Stimulated activated CD4-positive, alpha-beta T cell treated with anti-CD3 and anti-CD28 coated beads, Interleukin-2, amount 100 ng/mL, for 24 hours (primary cell): ENCODE measurements at places on chromosomes 11 and 22.

DNA sequence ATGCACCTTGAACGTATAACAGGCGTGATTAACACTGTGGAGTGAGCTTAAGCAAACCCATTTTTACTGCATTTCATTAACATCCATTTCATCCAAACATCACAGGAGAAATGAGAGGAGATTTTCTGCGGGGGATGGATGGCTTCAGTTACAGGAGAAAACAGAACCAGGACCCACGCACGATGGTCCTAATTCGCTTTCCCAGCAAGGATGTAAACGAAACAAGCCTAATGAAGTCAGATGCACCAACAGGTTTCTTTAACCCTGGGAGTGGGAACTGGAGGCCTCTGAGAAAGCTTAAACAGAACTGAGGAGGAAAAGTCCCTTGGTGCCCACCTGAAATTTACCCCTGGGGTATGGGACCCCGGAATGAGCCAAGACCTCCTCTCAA is 2.7 kb downstream of the CADM1 start:
- no peak for DNase-seq

GRCh38 chr11:99351624-99352023 is 330.9 kb downstream of the CNTN5 start:
- no peak for DNase-seq

GRCh38 chr22:44362249-44363012 is 49.7 kb upstream of the SHISAL1 start:
- no peak for DNase-seq

DNA sequence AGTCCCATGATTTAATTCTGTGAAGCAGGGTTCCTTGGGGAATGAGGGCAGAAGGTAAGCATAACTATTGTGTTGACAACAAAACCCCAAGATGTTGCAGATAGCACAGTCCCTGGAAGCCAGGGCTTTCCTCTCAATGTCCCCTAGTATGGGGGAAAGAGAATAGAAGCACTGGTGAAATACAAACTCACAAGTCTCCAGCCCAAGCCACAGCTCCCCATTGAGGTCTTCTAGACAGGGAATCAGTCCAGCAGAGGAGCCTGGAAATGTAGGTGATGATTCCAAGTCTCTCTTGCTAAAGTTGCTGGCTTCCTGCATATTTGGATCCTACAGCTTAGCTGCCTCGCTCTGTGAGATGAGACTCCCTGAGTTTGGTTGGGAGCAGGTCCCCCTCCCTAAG is 31.7 kb upstream of the DRD2 start:
- DNase-seq, result no peak

DNA sequence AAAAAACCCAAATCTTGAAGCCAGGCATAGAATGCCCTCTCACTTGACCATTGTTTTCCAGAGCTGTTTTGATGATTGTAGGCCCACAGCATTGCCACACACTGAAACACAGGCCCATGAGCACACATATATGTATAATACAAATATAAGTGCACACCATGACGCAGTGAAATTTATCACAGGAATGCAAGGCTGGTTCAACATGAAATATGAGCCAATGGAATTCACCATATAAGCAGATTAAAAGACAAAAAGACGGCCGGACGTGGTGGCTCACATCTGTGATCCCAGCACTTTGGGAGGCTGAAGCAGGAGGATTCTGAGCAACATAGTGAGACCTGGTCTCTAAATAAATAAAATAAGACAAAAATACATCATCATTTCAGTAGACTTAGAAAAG is 9.4 kb upstream of the RNH1 start:
- DNase-seq, result no peak

DNA sequence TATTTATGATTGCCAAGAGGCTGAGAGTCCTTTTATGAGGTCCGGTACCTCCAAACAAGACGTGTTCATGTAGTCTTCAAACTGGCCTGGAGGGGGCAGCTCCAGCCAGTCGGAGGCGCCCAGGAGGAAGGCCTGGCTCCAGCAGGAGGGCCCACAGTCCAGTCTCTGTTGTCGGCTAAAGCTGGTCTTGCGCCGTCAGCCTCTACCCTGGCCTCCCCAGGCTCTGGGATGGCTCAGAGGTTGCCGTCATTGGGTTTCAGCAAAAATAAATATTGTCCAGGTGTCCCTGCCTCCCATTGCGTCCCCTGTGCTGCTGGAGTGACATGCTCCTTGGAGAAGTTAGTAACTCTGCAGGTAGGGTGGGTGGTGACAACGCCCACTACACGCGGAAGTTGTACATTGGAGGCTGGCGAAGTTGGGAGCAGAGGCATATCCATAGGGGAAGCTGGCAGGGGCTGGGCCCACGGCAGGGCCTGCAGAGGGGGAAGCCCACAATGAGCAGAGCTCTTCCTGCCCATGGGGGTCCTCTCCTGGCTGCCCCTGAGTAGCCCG is 1.0 kb upstream of the SLC25A1 start:
- peak; percentile 49 for DNase-seq

GRCh38 chr11:64743591-64744543 is at the start of gene RASGRP2:
Gene RASGRP2, minus strand, starts transcription at chr11:64744142. Its CDS starts 1,276 bp downstream, at chr11:64742866.
- peak; percentile 82 for DNase-seq

DNA sequence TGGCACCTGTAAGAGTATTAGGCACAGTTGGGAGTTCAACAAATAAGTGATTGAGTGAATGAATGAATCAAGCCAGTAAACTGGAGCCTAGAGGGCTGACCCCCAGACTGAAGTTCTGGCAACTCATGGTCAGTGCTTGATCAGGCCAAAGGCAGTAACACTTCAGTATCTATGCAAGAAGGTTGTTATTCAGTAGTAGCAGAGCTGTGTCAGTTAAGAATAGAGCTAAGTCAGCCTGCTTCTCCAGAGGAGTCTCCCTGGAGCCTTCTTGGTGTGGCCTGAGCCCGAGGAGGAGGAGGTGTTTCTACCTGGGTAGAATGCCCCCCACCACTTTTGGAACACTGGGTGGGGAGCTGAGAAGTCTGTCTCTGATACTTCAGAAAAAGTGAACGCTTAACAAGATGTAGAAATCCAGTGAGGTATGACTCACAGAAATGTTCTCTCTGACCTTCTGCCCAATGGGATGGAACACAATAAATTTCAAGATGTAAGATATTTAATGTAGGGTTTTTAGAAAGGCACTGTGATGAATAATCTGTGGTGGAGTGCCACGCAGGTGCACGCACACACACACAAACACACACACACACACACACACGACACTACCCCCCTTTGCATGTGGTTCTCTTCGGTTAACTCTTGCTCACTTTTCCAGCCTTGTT is 219.9 kb downstream of the HIPK3 start:
- no peak for DNase-seq

GRCh38 chr22:32355760-32356159 is 1.9 kb upstream of the RFPL3 start:
- DNase-seq, result no peak
